ENCODE measurements at places on chromosomes 11 and 22.

- no peak for DNase-seq
Observed at GRCh38 chr11:35934981-35935380, 8.9 kb upstream of the LDLRAD3 start.

GRCh38 chr11:108669711-108670110 is 4.8 kb downstream of the DDX10 start:
- no peak for DNase-seq

DNA sequence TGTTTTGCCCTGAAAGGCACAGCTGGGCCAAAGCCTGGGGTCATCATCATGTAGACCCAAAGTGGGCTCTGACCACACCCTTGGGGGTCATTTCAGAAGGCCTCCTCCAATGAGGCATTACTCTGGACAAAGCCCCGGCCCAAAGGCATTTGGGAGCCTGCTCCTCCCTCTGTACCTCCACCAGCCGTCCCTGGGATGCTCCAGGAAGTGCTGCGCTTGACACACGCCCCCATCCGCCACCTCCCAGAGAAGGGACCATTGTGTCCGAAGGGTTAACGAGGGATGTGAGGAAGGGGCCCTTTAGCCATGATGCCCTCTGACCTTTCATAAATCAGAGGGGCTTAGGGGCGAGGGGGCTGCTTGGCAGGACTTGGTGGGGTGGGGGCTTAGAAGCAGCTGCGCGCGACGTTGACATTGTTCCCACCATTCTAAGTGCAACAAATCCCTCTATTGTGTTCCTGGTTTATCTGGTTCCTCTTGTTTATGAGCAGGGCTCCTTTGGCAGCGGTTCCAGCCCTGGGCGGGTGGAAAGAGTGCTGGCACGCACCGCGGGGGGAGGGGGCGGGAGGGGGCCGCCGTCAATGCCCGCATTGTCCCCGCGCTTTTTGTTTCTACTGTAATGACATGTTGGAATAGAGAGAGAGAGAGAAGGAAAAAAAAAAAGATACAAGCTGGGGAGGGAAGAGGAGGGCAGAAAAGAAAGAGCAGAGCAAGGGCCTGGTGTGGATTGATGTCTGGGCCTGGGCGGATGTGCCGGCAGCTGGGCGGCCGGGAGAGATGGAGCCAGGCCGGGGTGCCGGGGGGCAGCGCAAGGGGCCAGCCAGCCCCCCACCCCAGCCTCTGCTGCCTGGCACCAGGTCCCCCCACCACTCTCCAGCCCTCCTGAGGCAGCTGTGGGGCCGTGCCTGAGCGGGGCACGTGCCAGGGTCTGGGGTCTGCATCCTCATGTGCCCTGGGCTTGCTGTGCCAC is 32.1 kb upstream of the SOX10 start:
- DNase-seq, result peak; percentile 82

DNA sequence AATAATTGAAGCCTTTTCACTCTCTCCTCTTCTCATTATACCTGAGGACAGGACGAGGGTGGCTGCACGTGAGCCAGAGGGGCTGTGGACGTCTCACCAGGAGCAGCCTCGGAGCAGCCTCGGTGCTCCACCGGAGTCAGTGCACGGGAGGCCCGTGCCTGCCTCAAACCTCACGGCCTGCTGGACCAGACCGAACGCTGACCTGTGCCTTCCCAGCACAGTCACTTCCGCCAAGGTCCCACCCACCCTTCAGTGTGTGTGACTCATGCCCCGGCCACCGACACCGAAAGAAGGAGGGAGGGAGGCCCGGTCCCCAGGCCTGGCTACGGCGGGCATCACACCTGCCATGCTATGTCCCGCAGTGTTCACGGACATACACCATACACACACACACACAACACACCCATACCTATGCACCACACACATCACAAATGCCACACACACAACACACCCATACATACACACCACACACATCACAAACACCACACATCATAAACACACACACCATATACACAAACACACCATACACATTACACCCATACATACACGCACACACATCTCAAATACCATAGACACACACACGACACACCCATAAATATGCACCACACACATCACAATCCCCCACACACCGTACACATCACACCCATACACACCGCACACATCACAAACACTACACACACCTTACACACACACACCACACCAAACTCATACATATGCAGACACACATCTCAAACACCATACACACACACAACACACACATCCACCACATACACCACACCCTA is 1506.5 kb downstream of the TBC1D22A start:
- DNase-seq, result no peak

GRCh38 chr11:11296434-11296833 is 56.6 kb downstream of the CSNK2A3 start:
- no peak for DNase-seq

DNA sequence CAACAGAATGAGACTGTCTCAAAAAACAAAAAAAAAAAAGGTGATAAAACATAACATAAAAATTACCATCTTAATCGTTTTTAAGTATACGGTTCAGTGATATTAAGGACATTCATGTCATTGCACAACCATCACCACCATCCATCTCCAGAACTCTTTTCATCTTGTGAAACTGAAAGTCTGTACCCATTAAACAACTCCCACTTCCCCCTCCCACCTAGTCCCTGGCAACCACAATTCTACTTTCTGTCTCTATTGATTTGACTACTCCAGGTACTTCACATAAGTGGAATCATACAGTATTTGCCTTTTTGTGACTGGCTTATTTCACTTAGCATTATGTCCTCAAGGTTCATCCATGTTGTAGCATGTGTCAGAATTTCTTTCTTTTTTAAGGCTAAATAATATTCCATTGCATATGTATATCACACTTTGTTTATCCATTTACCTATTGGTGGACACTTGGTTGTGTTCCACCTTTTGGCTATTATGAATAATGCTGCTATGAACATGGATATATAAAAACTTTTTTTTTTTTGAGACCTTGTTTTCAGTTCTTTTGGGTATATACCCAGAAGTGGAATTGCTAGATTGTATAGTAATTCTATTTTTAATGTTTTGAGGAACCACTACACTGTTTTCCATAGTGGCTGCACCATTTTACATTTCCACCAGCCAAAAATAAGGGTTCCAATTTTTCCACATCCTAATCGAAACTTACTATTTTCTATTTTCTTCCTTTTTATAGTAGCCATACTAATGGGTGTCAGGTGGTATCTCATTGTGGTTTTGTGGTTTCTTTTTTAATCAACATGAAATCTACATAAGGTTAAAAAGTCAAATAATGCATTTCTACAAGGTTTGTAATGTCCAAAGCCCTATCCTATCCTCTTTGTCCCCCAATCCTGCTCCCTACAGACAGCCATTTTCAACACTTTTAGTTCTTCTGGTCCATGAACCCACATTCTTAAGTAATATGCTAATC is 23.4 kb upstream of the PIK3C2A start:
- no peak for DNase-seq

DNA sequence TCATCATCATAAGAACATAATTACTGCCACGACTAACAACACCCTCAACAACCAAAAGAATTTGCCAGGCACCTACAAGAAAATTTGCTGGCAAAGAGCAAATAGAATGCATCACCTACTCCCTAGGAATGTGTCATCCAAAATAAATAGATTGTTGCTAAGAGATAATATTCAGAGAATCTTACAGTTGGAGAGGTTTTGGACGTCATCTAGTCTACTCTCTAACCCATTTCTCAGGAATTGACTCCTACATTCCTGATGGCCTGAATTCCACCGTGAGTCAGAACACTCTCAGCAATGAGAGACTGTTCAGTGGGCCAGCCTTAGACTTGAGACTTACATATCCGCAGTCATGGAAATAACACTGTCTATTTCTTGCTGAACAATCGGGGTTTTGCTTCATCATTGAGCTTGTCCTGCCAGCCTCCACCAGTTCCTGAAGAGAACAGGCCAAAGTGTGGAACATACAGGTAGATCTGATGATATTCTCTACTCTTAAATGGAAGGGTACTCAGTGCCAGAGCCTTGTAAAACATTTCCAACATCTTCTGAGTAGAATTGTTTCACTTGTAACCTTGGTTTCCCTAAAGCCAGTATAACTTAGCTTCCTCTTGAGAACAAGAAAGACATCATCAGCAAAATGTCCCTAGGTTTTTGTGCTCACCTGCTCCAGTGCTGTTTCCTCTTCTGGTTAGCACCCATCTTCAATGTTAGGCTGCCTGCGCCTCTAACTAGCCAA is 8.3 kb downstream of the KIRREL3 start:
- DNase-seq, result no peak

DNA sequence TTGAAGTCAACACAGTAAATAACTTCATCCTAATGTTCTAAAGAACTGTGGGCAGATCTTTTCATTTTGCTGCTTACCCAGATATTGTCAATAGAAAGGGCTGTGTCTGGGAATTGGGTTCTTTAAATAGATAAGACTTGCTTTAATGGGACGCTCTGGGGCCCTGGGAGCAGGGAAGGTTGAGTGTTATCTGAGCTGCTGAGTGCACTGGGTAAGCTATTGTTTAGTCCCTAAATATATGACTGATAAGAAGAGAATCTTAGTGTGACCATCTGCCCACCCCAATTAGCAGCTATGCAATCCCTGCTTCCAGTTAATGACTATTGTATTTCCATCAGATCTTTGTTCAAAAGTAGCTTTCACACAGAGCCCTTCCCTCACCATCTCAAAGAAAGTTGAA is 44.4 kb downstream of the ARHGAP42 start:
- DNase-seq, result no peak

DNA sequence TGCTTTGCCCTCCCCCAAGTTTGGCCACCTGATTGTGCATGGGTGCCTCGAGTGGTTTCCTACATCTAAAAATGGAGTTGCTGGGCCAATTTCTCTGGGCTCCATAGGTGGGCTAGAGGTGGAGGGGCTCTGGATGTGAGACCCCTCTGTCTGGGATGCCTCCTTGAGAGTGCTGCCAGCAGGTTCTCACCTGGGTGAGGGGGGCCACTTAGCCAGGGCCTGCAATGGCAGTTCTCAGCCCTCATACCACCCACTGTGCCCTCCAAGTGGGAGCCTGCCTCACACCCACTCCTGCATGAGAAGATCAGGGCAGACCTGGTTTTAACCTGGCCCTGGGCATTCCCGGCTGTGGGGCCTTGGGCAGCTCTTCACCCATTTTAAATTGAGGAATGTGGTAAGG is 83.9 kb downstream of the CABIN1 start:
- DNase-seq, result no peak

DNA sequence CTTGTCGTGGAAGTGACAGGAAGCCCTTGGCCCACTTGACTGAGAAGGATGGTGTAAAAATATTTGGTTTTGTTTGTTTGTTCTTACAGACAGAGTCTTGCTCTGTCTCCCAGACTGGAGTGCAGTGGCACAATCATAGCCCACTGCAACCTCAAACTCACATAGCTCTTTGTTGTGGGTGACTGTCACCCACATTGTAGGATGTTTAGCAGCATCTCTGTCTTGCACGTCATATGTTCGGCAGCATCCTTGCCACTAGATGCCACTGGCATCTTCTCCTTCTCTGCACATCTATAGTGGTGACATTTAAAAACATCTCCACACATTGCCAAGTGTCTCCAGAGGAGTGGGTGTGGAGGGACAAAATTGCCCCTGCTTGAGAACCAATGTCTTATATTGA is 56.8 kb downstream of the PRR5L start:
- DNase-seq, result no peak

GRCh38 chr11:27582621-27583020 is 76.1 kb upstream of the LIN7C start:
- DNase-seq, result no peak

DNA sequence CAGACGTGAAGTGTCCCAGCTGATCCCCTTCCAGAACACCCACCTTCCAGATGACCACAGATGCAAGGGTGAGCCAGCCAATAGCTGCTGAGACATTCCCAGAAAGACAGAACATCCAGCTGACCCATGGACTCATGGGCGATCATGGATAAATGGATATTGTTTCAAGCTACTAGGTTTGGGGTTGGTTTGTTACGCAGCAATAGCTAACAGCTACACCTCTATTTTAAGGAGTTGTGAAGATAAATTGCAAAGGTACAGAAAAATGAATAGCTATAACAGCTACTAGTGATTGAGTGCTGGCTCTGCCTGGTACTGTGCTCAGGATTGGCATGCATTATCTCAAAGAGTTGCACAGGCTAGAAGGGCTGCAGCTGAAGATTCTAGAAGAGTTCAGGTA is 122.5 kb downstream of the MIAT start:
- no peak for DNase-seq

DNA sequence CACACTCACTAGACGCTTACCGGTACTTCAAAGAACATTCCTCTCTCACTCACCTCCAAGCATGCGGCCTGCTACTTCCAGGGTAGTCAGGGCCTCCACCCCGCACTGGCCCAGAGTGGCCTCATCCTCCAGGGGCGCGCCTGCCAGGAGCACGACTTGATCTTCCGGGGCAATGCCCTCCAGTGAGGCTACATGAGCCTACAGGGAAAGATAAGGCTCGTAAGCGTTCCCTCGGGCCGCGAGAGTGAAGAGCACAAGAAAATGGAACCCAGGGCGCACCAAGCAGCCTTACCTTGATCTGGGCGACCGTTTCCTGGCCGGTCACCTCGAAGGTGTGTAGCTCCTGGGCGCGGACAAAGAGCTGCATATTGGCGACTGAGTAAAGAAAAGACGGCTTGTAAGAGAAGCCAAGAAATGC is 478 bp downstream of the FAU start:
- DNase-seq, result no peak

GRCh38 chr11:133518702-133519264 is 13.5 kb downstream of the OPCML start:
- DNase-seq, result no peak

- DNase-seq, result no peak
Observed at GRCh38 chr22:33476716-33477115, 418.5 kb upstream of the SYN3 start.

DNA sequence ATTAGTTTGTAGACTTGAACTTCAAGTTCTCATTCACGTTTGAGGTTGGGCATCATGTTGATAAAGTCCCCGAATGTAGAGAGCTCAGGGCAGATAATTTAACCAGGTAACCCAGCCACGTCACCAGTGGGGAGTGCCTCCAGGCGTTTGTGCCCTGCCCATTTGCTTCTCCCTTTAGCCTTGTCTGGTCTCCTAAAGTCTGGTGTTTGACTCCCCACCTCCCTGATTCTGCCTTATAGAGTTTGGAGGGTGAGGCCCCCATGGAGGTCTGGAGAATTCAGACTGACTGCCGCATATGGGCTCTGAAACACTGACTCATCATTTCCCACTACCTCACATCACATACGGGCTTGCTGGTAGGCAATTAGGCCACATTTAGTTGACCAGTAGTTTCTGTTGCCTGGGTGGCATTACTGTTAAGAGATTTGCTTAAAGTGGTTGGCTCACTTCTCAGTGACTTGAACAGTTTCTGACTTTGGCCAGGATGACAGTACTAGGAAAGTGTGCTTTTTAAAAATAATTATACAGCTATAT is 99.3 kb upstream of the GAL start:
- DNase-seq, result no peak

DNA sequence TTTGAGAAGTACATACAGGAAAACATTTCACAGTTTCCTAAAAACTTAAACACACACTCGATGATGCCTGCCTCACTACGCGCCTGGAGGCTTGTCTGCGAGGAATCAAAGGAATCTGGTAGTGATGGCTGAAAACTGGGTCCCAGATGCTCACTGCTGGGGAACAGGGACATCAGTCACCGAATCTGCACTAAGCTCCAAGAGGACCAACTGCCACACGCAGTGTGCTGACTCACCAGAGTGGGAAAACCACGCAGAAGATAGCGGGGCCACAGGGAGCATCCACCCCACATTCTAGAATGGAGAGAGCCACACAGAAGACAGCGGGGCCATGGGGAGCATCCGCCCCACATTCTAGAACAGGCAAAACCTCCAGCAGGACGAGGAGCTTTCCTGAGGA is 24.3 kb upstream of the MOB2 start:
- no peak for DNase-seq
